Caco-2 (cell line): ENCODE measurements at places on chromosomes 11 and 22. TPM values are rescaled to one million over a fixed set of nuclear protein-coding genes. Genes with fewer than 3 reads are reported as not detected.

DNA sequence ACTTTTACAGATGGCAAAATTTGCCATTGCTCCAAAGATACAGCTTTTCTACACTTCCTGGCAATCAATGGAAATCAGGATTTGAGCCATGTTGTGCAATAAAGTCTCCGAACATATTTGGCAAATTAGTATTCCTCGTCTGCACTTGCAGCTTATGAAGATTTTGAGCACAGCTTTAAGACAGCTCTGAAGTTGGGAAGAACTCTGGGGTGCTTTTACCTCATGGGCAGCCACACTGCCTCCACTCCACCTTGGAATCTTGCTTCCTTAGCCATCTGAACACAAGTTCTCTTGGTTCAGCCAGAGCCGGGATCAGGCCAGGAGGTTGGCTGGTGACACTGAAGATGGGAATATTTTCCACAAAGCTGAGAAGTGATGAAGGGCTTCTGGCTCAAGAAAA is 191.2 kb downstream of the CWF19L2 start:
- DNase-seq = no peak

Gene TNNT3
- 0.88 and 2.8 TPM in 2 replicates for total RNA-seq

GRCh38 chr11:118621071-118621783 is 13.8 kb downstream of the PHLDB1 start:
- DNase-seq = peak; percentile 96

Gene MMP10
- 0.16 and 1.1 TPM in 2 replicates for total RNA-seq

Gene SLC6A5
- not detected in 2 replicates for total RNA-seq

Gene LDHAL6A
- total RNA-seq = 0.51 and 0.59 TPM in 2 replicates

Gene SHANK3
- total RNA-seq = 4.3 and 4.5 TPM in 2 replicates

- DNase-seq = no peak
Measured at GRCh38 chr11:76315182-76315853, 65.6 kb downstream of the THAP12 start.

Gene LARGE2
- 62.3 and 67.4 TPM in 2 replicates for total RNA-seq

Gene TMEM86A
- 0.19 and 0.25 TPM in 2 replicates for total RNA-seq

- no peak for DNase-seq
Measured at GRCh38 chr22:38397189-38398085, 57.6 kb downstream of the KCNJ4 start.

Gene TMPRSS13
- total RNA-seq = 40.8 and 53.1 TPM in 2 replicates

DNA sequence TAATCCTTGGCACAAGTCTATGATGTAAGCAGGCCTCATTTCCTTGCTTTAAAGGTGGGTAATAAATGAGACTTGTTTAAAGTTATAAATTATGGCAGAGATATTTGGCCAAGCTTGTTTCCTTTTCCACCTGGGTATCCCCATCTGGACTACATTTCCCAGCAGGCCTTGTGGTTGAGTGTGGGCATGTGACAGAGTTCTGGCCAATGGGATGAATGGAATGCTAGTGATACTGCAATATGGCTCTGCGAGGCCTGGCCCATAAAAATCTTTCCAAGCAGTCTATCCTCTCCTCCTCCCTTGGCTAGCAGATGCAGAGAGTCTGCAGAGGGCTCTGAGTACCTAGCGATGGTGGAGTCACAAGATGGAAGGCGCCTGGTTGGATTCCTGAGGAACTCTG is 102.5 kb downstream of the TIMP3 start:
- DNase-seq = peak; percentile 63

Gene MYO18B
- 0.07 TPM in 2 replicates for total RNA-seq

DNA sequence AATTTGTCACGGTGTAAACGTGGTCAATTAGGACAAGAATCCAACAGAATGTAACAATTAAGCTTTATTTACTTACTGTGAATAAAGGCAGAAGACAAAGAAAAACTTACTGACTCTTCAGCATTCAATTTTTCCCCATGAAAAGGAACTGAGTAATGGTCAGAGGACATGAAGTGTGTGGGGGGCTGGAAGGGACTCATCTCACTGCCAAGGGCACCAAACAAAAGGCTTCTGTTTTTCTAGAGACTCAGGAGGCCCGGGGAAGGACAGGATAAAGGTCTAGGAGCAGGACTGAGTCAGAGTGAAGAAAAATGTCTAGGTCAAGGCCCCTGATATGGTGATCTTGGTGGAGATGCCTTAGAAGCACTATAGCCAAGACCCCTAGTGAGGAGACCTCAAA is 564.2 kb upstream of the ANO5 start:
- no peak for DNase-seq

DNA sequence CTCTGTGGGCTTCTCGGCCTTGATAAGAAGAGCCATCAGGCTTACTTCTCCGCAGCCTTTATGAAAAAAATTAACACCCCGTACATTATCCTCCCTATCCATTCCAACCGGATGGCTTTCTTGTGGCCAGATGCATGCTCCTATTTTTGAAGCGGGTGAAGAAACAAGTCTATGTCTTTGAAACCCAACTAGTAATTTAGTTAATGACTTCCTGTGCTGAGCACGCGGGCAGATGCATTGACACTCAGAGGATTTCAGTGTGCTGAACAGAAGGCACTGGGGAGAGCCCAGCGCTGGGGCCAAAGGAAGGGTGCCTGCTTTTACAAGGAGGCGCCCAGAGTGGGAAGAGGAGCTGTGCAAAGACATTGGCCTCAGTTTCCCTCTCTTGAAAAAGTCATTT is 53.3 kb downstream of the ARHGAP8 start:
- no peak for DNase-seq

- peak; percentile 49 for DNase-seq
Measured at GRCh38 chr22:19800761-19801244, 40.2 kb downstream of the TBX1 start.
